ENCODE measurements at places on chromosomes 2 and 18. TPM values are rescaled to one million over a fixed set of nuclear protein-coding genes. Genes with fewer than 3 reads are reported as not detected.

IL36RN gene
- not detected for total RNA-seq

XDH gene
- 0.12 TPM for total RNA-seq

EVX2 gene
- total RNA-seq, result not detected

DSEL gene
- total RNA-seq, result 30.7 TPM

RGPD4 gene
- not detected for total RNA-seq

CD302 gene
- total RNA-seq, result 2.5 TPM

CCDC178 gene
- not detected for total RNA-seq

KCNG3 gene
- total RNA-seq, result not detected

NYAP2 gene
- total RNA-seq, result not detected

KIAA2012 gene
- total RNA-seq, result under 0.01 TPM

CKAP2L gene
- 2.1 TPM for total RNA-seq

DES gene
- 0.15 TPM for total RNA-seq

ZFAND2B gene
- 30.9 TPM for total RNA-seq

SKOR2 gene
- not detected for total RNA-seq

MC5R gene
- total RNA-seq, result not detected

RNF149 gene
- total RNA-seq, result 24.6 TPM

POTEJ gene
- total RNA-seq, result not detected

WIPF1 gene
- total RNA-seq, result 7.2 TPM

DLX1 gene
- 0.38 TPM for total RNA-seq

RAMP1 gene
- 1.6 TPM for total RNA-seq

CYP27C1 gene
- total RNA-seq, result 0.08 TPM

TLX2 gene
- not detected for total RNA-seq

SCYGR4 gene
- not detected for total RNA-seq

RAB27B gene
- total RNA-seq, result 1.3 TPM

APCDD1 gene
- total RNA-seq, result 0.15 TPM

IL36B gene
- not detected for total RNA-seq

DAW1 gene
- 9.5 TPM for total RNA-seq

ANKMY1 gene
- 5.0 TPM for total RNA-seq

VAMP8 gene
- 4.0 TPM for total RNA-seq

TOGARAM2 gene
- not detected for total RNA-seq

DSC3 gene
- 0.38 TPM for total RNA-seq

SEPTIN10 gene
- total RNA-seq, result 114 TPM

DNAJC5G gene
- total RNA-seq, result not detected

CYRIA gene
- total RNA-seq, result 4.3 TPM

CD226 gene
- total RNA-seq, result 0.23 TPM

NBAS gene
- total RNA-seq, result 105 TPM

MAP2 gene
- total RNA-seq, result 0.82 TPM

RAB17 gene
- total RNA-seq, result 0.45 TPM

MYO5B gene
- 0.53 TPM for total RNA-seq

OTOS gene
- total RNA-seq, result not detected

REG3A gene
- total RNA-seq, result not detected

KANSL1L gene
- total RNA-seq, result 12.0 TPM

MOCOS gene
- 4.7 TPM for total RNA-seq

CNTNAP5 gene
- total RNA-seq, result not detected

Data from smooth muscle cell of the coronary artery (primary cell).